ENCODE measurements at places on chromosomes 16 and 17.

DNA sequence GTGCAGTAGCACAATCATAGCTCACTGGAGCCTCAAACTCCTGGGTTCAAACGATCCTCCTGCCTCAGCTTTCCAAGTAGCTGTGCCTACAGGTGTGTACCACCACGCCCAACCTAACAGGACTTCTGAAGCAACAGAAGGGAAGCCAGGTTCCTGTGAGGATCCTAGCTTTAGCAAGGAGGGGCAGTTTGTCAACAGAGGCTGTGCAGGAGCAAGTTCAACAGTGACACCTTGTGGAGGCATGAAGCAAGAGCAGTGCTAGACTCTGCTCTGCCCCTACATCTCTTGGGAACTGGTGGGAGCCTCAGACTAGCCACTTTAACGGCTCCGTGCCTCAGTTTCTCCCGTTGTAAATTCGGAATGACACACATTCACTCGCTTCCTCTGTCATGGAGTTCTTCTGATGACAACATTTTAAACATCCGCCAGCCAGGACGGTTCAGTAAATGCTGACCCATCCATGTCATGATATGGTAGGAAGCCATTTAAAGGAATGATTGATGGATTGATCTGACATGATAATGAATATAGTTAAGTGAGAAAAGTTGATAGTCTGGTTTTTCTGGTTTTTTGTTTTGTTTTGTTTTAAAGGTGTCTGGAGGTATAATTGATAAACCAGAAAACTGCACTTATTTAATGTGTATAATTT is 218.7 kb downstream of the MRTFB start:
- DNase-seq: peak; percentile 54

- no peak for DNase-seq
Observed at GRCh38 chr16:86604436-86605193, 26.3 kb downstream of the FOXL1 start.

DNA sequence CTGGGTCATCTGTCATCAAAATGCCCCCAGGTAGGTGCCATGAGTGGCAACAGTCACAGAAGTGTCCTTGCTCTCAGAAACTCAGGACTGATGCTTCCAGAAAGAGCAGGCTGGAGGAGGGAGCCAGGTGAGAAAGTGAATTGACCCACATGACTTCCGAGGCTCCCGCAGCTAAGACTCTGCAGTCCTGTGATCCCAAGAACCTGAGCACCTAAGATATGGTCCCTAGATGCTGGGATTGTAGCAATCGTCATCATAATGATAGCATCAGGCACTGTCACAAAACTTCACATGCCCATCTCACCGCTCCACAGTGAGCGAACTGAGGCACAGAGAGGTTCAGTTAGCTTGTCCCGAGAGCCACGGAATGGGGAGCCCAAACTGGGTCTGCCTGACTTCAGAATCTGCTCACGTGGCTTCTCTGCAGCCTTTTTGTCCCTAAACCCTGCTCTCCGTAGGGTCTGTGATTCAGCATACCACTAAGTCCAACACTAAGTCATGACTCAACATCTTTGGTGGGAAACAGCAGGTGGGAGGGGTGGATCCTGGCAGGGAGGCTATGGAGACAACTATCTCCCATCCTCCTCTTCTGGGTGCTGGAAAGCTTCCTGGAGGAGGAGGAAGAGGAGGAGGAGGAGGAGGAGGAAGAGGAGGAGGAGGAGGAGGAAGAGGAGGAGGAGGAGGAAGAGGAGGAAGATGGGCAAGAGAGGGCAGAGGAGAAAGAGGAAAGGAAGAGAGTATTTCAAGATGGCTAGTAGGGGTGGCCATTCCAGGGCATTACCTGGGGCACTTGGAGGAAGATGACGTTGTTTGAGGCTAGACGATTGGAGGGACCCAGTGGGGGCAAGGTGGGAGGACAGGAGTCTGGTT is 55.5 kb upstream of the DLX4 start:
- no peak for DNase-seq

- no peak for DNase-seq
Observed at GRCh38 chr16:21953541-21953902, 361 bp downstream of the UQCRC2 start.

GRCh38 chr17:39737760-39738567 is at the start of gene GRB7:
Gene GRB7 (plus strand): TSS chr17:39737938. CDS start chr17:39742302, 4,364 bp downstream.
- peak; percentile 93 for DNase-seq
